ENCODE measurements at places on chromosomes 7 and 10.
A peak's percentile ranks its signal among the peaks of the same experiment; 100 is the strongest.

DNA sequence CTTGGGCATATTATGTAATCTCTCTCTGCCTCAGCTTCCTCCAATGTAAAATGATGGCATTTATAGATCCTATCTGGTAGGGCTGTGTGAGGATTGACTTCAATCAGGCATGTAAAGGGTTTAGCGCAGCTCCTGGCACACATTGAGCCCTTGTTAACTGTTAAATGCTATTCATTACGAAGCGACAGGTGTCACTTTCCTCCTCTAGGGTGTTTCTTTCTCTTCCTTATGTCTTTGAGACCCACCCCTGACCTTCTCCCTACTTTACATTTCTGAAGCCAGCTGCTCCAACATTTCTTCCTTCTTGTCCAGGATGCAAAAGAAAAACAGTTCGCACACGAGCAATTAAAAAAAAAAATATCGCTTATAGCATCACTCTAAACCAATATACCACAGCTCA, 5.7 kb upstream of the R3HCC1L start:
- DNase-seq: no peak

DNA sequence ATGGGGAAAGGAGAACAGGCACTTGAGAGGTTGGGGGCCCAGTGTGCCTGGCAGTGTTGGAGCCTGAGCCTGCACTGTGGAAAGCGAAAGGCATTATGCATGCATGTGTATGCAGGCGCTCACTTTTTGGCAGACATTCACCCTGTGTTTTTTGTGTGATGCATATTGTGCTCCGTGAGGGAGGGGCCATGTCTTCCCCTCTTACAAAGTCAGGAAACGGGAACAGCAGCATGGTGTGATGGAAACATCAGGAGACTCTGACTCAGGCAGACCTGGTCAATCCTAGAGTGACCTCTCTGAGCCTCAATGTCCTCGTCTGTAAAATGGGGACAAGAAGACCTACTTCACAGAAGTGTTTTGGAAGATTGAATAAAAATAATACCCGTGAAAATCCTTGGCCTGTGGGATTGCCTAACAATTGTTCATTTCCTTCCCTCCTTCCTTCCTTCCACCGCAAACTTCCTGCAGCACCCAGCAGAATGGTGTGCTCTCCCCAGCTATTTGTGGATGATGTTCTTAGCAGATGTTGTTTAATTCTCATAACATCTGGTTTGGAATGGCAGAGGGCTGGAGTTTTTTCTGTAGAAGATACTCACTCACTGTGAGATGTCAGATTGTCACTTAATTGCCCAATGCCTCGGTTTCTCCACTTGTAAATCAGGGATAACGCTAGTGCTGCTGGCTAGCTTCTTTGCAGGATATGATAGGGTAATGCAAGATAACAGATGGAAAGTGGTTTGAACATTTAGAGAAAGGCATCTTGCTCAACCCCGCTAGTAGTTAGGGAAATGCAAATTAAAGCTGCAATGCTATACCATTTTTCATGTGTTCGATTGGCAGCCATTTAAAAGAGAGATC, 39.8 kb downstream of the CDH23 start:
- DNase-seq: no peak

- peak; percentile 63 for DNase-seq
Measured at GRCh38 chr10:63268798-63269503, 135.8 kb downstream of the NRBF2 start.

GRCh38 chr10:20596065-20596755, 300.9 kb downstream of the NEBL start:
- no peak for DNase-seq

DNA sequence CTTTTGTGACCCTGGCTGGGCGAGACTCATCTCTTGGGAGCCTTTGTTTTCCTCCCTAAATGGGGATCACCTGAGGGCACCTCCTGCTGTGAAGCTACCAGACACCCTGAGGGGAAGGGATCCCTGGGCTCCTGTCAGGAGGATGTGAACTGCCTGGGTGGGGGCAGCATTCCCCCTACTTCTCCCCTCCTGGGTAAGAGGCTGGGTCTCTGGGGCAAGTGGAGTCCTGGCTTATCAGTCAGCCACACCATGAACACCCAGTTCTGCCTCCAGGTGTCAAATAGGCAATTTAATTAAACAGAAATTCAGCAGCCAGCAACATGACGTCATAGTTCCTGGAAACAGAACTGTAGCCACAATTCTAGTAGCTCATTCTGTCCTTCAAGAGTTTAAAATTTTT, 97.7 kb upstream of the RET start:
- DNase-seq: no peak

GRCh38 chr10:23293973-23294590, 50.5 kb downstream of the C10orf67 start:
- DNase-seq: no peak

DNA sequence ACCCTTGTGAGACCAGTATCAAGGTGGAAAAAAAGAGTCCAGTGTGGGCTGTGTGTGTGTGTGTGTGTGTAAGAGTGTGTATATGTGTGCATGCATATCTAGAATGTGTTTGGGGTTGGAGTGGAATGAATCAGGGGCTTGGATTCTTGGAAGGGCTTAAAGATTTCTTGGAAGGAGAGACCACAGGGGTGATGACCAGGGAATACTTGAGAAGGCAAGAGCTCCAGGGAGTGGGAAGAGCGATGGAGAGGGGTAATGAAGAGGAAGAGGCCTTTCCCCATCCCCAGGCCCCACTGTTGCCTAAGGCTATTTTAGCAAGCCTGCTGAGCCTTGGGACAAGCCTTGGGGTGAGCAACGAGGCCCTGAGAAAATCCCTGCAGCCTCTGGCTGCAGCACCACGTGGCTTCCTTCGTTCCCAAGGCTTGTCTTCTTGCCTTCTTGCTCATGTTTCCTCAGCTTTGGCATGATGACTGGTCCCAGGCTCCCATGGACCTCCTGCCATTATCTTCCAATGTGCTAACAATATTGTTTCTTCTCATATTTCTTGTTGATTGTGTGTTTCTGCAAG, 663.4 kb downstream of the INHBA start:
- no peak for DNase-seq

GRCh38 chr10:17219024-17219423, 9.0 kb upstream of the VIM start:
- no peak for DNase-seq

DNA sequence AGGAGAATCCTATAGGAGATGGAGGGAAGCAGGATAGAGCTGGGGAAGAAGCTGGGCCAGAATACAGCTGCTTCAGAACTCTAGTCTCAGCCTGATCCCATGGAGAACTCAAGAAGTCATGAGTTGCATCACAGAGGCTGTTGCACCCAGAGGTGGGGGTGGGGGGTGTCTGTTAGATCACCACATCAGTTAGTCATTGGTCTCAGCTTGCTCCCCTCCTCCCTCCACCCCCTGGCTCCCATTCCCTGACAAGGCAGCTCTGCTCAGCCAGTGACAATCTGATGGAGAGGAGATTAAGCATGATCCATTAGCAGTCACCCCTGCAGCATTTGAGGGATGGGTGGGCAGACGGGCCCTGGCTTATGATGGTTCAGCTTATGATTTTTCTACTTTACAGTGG, 58.4 kb upstream of the FGL2 start:
- no peak for DNase-seq

DNA sequence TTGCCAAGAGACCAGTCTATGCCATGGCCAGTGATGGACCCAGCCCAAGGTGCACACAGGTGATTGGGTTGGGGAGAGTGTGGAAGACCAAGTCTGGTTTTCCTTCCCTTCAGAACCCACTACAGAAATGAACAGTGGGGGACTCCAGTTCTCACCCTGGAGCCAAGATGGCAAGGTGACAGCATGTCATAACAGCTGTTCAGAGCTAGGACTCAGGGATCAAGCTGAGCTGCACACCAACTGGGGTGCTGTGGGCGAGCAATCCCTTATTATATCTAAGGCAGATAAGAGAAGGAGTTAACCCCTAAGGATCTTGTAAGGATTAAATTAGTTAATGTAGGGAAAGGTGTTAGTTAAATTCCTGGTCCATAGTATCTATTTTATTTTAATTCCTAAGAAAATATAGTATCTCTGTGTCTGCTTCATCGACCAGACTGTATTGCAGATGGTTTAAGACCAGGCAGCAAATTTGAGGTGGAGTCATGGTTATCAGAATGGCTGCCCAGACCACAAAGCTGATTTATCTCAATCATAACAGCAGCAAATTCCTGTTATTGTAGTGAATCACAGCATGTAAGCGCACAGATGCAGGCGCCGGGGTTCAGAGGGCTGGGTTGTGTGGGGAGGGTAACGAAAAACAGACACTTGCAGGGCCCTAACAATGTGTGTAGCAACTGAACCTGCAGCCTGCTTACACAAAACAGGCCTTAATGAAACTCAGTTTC, 208.7 kb upstream of the ZNF32 start:
- no peak for DNase-seq

- DNase-seq: no peak
Measured at GRCh38 chr10:99531026-99531695, 1.6 kb upstream of the NKX2-3 start.

DNA sequence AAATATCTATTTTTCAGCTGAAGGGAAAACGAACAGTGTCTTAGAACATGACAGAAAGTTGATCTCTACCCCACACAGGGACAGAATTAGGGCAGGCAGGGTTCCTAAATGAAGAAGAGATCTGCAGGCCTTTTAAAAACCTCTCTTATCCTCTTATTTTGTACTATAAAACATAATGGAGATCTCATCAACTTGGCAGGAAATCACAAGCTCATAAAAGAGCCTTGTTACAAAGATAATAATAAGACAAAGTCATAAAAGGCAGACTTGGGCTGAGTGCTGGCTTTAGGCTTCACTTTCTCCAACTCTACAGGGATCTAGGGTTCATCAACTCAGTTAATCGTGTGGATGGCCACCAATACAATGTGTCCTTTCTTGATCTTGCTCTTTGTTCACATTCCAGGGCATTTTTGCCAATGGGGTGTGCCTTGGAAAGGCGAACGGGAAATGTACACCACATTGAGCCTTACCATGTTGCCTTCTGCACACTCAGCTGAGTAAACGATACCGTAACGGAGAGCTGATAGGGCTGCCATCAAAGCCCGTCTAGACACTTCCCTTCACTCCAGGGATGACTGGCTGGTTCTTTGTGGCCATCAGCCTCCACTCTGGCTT, 7.1 kb upstream of the TEX36 start:
- DNase-seq: no peak

DNA sequence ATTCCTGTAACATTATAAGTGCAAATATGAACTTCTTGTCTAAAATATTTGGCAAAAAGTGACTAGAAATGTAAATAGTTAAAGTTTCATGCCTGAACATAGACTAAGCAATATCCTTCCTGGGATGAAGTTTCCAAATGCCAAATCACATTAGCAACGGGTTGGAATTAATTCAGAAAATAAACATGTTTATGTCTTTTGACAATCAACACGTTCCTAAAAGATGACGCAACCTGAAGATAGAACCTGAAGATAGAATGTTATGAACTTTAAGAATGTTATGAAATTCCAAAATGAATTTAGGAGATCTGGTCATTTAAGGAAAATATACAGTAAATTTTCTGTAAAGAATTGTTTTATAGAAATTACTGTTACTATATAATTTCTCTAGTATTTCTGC, 9.2 kb downstream of the LAMB4 start:
- no peak for DNase-seq

DNA sequence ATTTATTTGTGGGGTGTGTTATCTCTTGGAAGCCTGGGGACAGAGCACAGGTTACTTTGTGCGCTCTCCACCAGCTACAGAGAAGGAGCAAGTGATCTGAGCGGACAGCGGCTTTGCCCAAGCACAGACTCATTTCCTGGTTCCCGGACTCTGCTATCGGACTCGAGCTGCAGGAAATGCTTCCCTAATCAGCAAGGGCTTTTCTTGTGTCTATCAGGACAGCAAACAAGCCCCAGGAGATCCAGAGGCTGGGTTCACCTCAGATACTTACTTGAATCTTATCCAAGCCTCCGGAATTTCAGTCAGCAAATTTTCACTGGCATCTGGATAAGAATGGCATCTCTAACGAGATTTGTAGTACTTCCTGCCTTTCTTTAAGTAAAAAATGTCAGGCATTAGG, 27.8 kb downstream of the MRC1 start:
- DNase-seq: no peak

DNA sequence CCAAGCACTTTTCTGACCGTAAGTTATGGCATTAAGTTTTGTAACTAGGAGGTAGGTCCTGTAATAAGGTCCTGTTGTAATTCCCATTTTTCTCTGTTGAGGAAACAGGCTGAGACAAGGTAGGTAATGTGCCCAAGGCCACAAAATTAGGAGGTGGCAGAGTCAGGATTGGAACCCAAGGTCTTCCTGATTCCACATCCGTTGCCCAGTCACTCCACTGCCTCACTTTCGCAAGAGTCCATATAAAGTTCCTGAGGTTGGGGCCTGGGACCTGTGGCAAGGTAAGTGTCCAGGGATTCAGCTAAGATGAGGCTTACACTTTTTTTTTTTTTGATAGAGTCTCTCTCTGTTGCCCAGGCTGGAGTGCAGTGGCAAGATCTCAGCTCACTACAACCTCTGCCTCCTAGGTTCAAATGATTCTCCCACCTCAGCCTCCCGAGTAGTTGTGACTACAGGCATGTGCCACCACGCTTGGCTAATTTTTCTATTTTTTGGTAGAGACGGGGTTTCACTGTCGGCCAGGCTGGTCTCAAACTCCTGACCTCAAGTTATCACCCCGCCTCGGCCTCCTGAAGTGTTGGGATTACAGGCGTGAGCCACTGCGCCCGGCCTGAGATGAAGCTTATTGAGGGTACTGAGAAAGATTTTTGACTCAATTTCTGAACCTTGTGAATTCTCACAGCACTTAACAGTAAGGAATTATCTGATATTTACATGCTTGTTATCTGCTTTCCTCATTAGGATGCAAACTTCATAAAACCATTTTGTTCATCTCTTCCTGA, 20.3 kb upstream of the GNA12 start:
- DNase-seq: no peak

DNA sequence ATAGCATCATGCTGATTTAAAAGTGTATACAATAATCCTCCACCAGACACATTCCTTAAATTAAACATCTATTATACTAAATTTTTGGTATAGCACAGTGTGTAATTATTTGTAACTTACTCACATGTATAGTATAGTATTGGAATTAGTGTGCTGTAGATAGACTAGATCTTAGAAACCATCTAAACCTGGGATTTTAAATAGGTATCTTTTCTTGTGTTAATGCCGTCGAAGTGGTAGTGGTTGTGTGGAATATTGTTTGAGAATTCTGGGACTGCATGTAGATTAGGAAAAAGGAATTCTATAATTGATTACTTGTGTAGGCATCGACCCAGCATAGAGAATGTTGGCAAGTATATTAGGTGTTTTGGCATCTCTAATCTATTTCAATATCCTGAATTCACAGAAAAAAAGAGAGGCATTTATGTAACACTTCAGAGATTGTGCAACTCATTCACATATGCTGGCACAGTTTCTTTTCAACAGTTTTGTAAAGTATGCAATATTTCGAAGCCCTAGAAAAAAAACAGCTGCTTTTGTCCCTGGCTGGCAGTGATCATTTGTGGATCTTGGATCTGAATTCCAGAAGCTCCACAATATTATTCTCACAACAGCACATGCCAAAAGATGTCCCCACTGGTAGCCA, 145.5 kb upstream of the AGR3 start:
- no peak for DNase-seq

All from dorsolateral prefrontal cortex (tissue), 122 donors.